ENCODE measurements at places on chromosomes 6 and 20.

GRCh38 chr6:130520801-130521200, 155.0 kb downstream of the TMEM200A start:
- DNase-seq, result no peak

GRCh38 chr6:69771158-69771906, 25.5 kb downstream of the LMBRD1 start:
- no peak for DNase-seq

- DNase-seq, result peak; percentile 93
Measured at GRCh38 chr6:53794720-53795339, at the start of gene LRRC1. TSS of gene LRRC1 (plus strand) at chr6:53795005. CDS start at chr6:53795257, 252 bp downstream.

DNA sequence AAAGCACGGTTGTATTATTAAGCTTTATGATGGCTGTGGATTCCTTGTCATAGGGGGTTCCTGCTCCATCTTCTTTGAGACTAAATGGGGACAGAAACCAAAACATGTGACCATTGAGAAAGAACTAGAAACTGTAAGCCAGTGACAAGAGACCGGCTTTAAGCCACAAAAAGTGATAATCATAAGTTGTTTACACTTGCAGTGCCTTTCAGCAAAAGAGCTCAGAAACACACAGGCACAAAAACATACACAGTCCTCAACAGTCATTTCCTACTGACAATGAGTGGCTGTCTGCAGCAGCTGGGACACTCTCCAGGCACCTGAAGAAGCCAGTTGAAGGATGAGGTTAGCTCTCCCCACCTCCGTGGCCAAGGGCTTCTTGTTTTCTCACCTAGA, 20.0 kb upstream of the UBE2J1 start:
- no peak for DNase-seq

- no peak for DNase-seq
Measured at GRCh38 chr20:47296950-47297349, 59.5 kb downstream of the ZMYND8 start.

DNA sequence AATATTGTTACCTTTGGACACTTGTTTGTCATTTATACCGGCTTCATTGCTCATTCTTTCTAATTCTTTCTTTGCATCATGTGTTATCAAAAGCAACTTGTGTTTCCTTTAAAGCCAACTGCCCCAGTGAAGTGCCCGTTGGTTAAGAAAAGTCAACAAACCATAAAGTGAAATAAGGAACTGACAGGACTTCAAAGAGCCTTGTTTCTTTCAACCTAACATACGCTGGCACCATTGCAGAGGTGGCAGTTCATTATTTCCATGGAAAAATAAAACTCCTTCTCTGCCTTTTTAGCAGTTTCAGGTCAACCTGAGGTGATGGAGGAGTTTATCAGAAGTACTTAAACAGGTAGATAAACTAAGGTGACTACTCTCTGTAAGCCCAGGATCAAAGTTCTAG, 28.8 kb downstream of the FERMT1 start:
- DNase-seq, result no peak

DNA sequence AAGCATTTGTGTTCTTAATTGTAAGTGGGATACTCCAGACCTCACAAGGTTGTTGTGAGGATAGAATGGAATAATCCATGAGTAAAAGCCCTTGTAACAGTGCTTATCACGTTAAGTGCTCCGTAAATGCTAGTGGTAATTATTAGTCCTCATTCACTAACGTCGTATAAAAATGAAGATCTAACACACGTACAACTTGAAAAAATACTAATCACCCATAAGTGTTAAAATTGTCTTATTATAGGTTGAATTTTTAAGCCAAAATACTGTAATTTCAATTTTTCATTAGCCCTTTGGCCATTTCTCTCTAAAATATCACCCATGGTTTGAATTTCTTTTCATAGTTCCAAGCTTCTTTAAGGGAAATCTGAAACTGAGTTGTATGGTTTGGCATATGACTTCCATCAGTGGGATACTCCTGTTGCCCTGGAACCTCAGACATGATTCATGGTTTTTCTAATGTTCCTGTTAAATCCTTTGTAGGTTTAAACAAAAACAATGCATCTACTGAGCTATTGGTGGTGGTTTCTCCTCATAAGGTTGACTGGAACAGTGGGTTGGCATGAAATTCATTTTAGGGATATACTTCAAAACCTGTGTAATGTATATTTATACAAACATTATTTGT, 19.1 kb downstream of the XRN2 start:
- DNase-seq, result no peak

DNA sequence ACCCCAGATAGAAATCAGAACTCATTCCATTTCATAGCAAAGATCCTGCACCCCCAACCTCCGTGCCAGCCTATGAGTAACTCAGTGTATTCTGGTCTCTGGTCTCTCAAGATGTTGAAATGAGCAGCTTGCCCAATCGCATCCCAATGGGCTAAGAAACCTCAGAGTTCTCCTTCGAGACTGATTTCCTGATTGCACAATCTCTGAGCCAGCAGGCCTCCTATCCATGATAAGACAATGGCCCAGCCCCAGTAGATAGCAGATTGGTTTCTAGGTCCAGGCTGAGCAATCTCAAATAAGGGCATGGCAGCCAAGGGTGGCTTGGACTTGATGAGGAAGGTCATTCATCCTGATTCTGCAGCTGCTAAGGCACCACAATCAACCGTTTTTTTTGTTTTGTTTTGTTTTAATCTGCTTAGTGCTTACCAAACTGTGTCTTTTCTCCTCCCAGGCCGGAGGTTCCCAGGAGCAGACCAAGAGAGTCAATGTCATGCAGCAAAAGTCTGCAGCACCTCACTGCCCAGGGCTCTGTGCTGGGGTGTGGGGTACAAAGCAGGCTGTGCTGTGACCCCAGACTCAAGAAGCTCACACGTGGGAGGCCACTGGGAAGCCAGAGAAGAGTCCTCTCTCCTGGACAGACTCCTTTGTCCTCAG, 125.1 kb upstream of the NXT1 start:
- DNase-seq, result no peak

- DNase-seq, result no peak
Measured at GRCh38 chr6:84665401-84665800, 99.0 kb downstream of the TBX18 start.

GRCh38 chr20:8118039-8118438, 14.0 kb upstream of the PLCB1 start:
- DNase-seq, result no peak

DNA sequence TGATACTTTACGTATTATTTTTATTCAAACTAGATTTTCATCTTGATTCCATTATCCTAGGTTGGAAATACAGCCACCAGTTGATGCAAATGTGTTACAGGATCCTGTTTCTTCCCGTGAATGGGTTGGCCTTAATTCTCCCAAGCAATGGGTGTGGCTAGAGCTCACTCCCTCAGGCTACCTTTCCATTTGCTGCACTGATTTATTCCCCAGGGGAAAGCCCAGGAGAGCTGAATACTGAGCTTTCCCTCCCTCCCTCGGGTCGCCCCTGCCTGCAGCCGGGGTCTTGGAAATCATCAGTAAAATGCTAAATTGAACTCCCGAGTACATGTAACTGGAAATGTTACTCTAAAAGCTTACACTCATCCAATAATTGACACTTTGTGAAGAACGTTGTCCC, 9.9 kb downstream of the SMOC2 start:
- no peak for DNase-seq

- no peak for DNase-seq
Measured at GRCh38 chr6:45045253-45045601, 282.9 kb upstream of the RUNX2 start.

- no peak for DNase-seq
Measured at GRCh38 chr6:148518511-148519156, 176.0 kb downstream of the SASH1 start.

GRCh38 chr20:7214081-7214740, 446.7 kb downstream of the BMP2 start:
- no peak for DNase-seq

GRCh38 chr6:136503303-136504029, 46.8 kb downstream of the MAP7 start:
- DNase-seq, result no peak

DNA sequence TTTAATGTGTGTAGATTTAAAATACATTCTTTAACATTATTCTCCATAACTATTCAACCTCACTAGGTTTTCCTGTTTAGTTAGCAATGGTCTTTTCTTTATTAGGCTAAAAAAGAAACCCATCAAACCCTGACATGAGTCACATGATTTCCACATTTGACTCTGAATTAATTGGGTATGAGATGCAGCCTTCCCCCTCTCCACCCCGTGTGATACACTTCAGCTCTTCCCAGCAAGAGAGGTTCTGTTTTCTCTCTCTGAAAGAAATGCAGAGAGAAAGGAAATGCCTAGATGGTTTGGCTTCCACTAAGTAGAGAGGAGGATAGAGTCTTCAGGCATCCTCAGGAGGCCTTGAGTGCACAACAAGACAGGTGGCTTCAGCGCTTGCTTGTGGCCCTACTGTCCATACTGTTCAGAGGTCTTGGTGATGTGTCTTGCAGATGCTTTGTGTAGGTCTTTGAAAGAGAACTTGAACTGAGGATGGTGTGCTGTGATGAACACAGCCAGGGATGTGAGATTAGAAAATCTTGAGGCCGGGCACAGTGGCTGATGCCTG, 17.3 kb downstream of the FARS2 start:
- no peak for DNase-seq

- DNase-seq, result no peak
Measured at GRCh38 chr20:50038574-50038991, 55.8 kb downstream of the SNAI1 start.

- no peak for DNase-seq
Measured at GRCh38 chr6:72956272-72956671, 269.0 kb downstream of the KHDC1L start.

DNA sequence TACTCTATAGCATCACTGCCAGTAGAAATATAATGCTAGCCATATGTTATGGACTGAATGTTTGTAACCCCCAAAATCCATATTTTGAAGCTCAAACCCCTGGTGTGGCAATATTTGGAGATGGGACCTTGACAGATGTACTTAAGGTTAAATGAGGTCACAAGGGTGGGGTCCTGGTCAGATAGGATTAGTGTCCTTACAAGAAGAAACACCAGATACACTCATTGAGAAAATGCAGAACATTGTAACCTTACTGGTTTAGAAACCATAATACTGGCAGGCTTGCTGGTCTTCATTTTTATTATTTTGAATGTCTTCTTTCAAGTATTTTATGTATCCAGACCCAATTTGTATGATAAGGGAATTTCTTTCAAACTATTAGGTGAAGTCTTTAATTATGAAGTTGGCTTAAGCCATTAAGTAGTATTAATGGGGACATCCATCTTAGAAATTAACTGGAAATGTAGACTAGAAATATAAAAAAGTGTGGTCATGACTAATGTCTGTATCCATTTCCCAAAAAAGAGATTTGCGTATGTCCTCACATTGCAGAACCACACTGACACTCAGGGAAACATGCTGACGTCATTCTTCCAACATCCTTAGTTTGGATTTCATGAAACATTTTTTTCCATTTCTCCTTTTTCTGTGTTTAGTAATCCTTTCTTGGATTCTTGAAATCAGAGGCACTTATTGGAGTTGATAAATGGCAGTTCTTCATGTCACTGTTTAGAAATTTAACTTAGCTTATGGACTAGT, 32.4 kb downstream of the SLC16A10 start:
- DNase-seq, result no peak

- DNase-seq, result no peak
Measured at GRCh38 chr6:24972311-24972958, 36.7 kb upstream of the RIPOR2 start.

- DNase-seq, result no peak
Measured at GRCh38 chr6:139161169-139161568, 26.3 kb downstream of the HECA start.

DNA sequence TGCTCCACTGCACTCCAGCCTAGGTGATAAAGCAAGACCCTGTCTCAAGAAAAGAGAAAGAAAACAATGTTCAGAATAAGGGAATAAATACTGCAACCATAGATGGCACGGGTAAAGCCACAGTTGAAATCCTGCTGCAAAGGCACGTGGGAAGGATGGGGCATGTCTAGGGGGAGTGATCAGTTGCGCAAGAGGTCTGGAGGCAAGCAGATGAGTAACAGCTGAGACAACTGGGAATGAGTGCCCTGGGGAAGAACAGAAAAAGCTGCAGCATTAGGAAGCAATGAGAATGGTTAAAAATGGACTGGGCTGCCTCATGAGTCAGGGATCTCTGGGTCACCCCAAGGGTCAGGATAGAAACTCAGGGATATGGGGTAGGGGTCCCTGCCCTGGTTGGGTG, 96.3 kb downstream of the GMPR start:
- DNase-seq, result no peak

- DNase-seq, result no peak
Measured at GRCh38 chr6:100460650-100461204, 4.0 kb downstream of the SIM1 start.

DNA sequence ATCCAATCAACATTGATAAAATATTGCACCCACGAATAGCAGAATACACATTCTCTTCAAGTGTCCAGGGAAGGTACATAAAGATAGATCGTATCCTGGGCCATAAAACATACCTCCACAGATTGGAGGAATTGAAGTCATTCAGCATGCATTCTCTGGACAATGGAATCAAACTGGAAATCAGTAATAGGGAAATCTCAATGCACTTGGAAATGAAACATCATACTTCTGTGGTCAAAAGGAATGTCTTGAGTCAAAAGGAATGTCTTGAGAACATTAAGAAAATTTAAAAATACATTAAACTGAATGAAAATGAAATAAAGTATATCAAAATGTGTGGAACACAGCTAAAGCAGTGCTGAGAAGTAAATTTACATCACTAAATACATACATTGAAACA, 138.8 kb downstream of the TFAP2A start:
- DNase-seq, result no peak

GRCh38 chr6:156816505-156816904, 39.3 kb downstream of the ARID1B start:
- no peak for DNase-seq

- DNase-seq, result no peak
Measured at GRCh38 chr6:71279321-71279720, 9.3 kb upstream of the OGFRL1 start.

- no peak for DNase-seq
Measured at GRCh38 chr20:61857414-61857775, 208.3 kb downstream of the TAF4 start.

- DNase-seq, result no peak
Measured at GRCh38 chr6:21494505-21494904, 99.0 kb upstream of the SOX4 start.

GRCh38 chr20:34222208-34222607, 19.0 kb upstream of the ASIP start:
- DNase-seq, result no peak

DNA sequence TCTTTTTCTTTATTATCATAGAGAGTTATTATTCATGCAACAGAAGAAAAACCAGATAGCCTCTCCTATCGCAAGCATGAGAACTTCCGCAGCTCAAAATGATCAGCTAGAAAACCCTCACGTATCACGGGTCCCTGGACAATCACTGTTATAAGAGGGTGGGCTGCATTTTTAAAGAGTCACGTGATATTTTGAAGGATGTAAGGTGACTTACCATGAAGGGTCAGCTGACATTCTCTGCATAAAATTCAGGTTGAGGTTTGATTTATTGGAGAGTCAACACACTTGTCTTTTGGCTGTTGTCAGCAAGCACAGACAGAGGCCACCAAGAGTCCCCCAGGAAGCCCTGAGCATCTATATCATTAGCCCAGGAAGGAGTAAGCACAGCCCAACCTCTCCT, 39.5 kb downstream of the ID4 start:
- DNase-seq, result no peak

GRCh38 chr20:39010496-39010895, 48.4 kb downstream of the DHX35 start:
- no peak for DNase-seq
